Upper lobe of right lung (tissue), 1 donor: ENCODE measurements at places on chromosomes 1 and 21. TPM values are rescaled to one million over a fixed set of nuclear protein-coding genes. Genes with fewer than 3 reads are reported as not detected.

DNA sequence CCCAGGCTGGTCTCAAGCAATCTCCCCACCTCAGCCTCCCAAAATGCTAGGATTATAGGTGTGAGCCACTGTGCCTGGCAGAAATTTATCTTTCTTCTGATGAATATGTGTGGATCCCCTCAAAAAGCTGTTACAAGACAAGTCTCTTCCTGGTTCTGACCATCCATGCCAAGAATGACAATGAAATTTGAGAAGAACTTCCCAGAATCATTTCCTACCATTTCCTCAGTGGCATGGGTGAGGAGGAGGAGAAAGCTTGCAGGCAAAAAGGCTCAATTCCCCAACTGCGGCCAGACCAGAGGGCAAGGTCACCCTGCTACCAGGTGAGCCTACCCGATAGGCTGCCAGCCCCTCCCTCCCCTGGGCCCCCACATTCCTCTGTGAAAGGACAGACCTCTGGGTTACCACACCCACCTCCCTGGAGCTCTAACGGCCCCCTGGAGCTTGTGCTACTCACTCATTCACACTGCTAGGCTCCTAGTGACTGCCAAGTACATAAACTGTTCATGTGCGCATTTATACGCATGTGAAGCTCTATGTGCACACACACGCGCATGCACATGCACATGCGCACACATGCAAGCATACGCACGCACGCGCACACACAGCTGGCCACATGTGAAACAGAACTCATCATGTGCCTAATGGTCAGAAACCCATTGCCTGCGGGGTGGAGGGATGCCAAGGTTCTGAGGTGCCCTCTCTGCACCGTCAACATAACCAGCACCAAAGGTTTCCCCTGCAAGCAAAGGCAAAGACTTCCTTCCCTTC lies 17.0 kb downstream of the MRAP start:
- DNase-seq: no peak

DNA sequence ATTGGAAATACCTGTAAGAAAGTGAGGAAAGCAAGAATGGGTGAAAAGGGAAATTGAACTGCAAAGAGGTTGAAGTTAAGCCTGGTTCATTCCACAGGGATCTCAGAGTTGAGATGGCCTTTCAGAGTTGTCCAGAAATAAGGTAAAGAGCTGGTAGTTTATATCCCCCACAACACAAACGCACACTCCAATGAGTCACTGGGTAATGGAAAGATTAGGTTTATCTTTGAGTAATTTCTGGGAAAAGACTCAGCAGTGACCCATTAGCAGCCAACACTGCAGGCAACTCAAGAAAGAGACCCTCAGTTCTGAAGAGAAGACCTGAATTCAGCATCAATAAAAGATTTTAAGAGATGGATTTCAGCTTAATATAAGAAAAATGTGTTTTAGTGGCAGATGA lies 485.5 kb downstream of the PTPRC start:
- no peak for DNase-seq

GRCh38 chr1:98556521-98557158 lies 104.9 kb upstream of the SNX7 start:
- DNase-seq: no peak

Gene MAP3K7CL
- 7.6 TPM for total RNA-seq

DNA sequence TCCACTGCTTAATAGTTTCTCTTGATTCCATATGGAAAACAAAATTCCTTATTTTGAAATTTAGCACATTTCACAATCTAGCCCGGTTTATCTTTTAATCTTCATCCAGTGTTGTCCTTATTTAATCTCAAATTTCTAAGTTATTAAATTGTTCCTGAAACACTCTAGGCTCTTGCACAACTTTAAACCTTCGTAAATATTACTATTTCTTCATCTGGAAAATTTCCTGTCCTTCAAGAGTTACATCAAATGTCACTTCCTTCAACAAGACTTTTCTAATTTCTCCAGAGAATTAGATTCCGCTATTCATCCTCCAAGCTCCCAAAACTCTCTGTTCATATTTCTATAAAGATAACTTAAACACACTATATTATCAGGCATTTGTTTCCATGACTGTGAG lies 6.5 kb downstream of the FMO5 start:
- no peak for DNase-seq
